Bronchial epithelial cell (primary cell): ENCODE measurements at places on chromosomes 12 and 14.

DNA sequence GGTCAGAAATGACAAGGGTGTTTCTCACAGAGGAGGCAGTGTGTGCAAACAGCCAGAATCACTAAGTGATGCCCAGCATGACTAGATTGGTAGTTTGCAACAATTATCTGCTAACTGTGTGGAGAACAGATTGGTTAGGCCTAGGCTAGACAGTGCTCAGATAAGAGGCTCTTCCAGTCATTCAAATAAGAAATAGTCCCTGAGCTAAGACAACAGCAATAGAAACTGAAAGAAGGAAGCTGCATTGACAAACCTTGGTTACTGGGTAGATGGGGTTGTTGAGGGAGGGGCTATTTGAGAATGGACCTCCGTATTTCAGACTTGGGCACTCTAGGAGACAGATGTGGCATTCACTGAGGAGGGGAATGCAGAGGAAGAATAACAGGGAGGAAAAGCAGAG lies 255.0 kb upstream of the NPAS3 start:
- DNase-seq, result no peak

GRCh38 chr12:20030826-20031225 lies 337.5 kb upstream of the PDE3A start:
- no peak for DNase-seq

DNA sequence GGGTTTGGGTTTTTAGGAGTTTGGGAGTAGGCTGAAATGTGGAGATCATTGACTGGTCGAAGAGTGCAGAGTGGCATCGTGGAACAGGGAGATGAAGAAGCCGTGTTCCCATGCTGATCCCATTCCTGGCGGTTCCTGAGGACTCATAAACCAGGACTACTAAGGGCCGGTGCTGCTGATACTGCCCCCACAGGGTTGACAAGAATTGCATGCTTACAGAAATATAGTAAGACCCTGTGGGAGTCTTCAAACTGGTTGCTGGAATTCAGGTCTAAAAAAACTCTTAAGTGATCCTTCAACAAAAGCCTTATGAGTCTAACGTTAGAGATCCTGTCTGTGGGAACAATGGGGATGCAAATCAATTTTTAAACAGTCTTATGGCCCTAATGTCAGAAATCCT lies 64.0 kb upstream of the ARHGAP5 start:
- DNase-seq, result no peak

- no peak for DNase-seq
Observed at GRCh38 chr14:99168330-99168729, 103.7 kb downstream of the BCL11B start.

- no peak for DNase-seq
Observed at GRCh38 chr14:72333357-72333756, 401.1 kb downstream of the RGS6 start.

DNA sequence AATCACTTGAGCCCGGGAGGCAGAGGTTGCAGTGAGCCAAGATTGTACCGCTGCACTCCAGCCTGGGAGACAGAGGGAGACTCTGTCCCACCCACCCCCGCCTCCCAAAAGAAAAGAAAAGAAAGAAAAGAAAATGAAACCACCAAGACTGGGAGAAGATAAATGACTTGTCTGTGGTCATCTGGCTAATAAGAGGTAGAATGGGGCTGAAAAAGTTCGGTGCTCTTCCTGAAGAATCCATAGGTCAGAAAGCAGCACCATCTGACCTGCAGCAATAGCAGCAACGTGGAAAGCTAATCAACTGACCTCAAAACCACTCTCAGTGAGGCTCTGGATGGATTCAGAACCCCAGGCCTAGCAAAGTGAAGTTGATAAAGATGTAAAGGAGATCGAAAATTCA lies 25.2 kb downstream of the SSH1 start:
- DNase-seq, result no peak

- DNase-seq, result peak; percentile 39
Observed at GRCh38 chr12:104596134-104596799, 139.5 kb downstream of the CHST11 start.

GRCh38 chr12:124233041-124233796 lies 61.7 kb upstream of the RFLNA start:
- DNase-seq, result peak; percentile 76

- no peak for DNase-seq
Observed at GRCh38 chr12:106387848-106388377, 30.4 kb downstream of the POLR3B start.

DNA sequence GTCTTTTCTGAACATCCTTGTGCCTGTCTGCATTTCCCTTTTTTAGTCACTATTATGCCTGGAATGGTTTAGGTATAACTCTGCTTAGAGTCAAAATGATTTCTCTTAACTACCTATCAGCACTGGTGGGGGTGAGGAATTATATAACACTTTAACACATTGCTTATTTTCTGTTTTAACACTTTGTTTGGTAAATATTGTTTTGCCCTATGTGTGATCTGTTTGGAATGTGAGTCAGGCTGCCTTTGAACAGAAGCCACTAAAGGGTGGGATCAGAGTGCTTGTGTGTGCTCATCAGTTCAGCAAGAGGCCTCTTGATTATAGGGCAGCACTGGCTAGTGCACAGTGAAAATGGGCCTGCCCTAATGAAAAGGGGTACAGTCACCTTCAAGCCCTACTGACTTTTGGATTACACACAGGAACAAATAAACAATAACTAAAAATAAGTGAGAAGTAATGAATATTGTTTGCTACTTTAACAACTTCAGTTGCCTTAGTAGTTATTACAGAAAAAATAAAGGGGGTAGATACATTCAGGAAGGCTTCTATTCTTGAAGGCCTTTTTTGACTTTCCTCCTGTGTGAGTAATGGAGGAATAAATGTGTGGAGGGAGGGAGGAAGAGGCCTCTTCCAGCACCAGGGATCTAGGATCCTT lies 23.2 kb downstream of the NGDN start:
- peak; percentile 9 for DNase-seq

DNA sequence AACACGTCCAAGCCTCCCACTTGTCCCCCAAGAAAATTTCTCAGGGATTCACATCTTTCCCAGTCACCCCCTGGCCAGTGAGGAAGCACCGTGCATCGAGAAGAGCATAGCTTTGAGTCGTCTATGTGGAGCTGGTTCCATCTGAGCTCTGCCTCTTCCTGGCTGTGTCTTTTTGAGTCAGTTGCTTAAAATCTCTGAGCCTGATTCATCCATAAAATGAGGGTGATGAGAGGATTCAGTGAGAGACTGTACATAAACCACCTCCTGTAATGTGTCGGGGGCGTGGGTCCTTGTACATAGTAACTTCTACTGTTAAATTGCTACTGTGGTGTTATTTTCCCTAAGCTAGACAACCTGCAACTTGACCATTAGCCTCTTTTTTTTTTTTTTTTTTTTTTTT lies 13.8 kb downstream of the CD9 start:
- DNase-seq, result no peak

DNA sequence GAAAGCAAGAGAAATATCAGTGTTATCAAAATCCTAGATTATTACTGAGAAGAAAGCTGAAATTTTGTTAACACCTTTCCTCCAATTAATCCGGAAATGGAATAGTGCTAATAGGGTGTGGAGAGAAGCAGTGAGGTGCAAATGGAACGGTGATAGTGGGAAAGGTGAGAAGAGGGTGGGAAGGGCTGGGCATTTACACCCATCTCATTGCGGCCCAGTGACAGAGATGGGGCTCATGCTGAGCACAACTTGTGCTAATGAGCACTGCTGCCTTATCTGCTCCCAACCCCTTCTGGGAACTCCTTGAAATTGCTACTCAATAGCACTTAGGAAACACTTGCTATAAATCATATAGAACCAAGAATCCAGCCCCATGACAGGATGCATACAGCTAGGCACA lies 94.4 kb downstream of the PTPRR start:
- DNase-seq, result no peak

DNA sequence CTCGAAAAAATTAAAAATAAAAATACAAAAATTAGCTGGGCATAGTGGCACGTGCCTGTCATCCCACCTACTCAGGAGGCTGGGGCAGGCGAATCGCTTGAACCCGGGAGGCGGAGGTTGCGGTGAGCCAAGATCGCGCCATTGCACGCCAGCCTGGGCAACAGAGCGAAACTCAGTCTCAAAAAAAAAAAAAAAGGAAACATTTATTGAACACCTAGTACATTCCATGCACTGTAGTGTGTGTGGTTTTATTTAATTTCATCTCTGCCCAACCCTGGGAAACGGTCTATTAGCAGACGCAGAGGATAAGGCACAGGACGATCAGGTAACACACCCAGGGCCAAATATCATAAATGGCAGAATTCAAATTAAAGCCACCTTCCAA lies 35.8 kb upstream of the SINHCAF start:
- DNase-seq, result no peak

DNA sequence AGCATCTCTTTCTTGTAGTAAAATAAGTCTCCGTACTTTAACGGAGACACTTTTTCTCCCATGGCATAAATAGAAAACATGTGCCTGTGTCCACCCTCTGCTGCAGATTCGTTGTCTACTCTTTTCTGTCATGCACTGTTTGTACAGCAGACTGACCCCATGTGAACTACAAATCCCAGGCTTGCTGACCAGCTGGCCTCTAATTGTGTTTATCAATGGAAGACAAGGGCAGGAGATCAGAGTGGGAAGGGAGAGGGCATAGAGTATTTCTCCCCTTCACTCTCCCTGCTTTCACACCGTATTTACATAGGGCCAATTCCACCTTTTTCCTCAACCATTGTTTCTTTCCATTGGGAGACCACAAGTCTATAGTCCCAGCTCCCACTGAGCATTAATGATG lies 31.0 kb upstream of the TMTC2 start:
- DNase-seq, result no peak

- DNase-seq, result no peak
Observed at GRCh38 chr14:91368776-91369416, 48.7 kb downstream of the CCDC88C start.

DNA sequence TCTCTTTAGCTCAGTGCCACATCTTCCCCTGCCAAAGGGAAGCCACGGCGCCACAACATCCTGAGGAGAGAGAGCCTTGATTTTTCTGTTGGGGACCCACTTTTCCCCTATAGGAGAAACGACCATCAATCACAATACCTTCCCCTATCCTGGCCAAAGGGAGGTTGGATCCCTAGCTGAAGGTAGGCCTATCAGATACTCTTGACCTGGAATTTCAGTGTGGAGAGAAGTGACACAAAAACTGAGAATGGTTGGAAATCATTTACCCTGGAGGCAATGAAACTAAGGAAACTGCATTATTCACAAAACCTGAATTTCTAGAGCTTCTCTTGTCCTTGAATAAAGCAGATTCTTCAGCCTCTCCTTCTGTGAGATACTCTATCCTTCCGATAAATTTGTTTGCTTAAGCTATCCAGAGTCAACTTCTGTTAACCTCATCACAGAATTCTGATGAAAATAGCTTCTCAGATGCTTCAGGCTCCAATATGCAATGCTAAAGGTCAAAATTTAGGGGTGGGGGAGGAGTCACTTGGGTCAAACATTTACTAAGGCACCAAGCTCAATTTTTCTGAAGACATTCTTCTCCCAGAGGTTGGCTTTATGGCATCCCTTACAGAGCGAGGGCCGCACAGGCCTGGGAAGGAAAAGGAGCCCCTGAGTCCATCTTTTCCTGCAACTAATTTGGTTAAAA lies 27.0 kb upstream of the DUSP6 start:
- DNase-seq, result no peak

- DNase-seq, result no peak
Observed at GRCh38 chr12:7642876-7643309, 22.8 kb downstream of the APOBEC1 start.

GRCh38 chr14:93369713-93370266 lies 22.8 kb downstream of the COX8C start:
- DNase-seq, result no peak

- DNase-seq, result no peak
Observed at GRCh38 chr12:98228683-98229539, 286.5 kb upstream of the TMPO start.

DNA sequence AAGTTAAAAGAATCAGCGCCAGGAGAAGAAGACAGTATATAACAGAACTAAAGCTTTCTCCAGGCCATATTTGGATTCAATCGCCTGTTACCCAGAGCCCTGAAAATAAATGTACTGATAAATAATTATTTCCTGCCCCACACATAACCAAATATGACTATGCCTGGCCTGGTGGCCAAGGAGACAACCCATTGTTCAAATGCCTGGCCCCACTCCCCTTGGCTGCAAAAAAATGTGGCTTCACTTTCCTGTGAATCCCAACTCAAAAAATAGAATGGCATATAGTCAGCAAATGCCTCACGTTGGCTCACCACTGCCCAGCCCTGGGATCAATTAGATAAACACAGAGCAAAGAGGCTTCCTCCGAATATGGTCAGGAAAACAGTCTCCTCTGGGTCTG lies 472.1 kb downstream of the BCL11B start:
- DNase-seq, result no peak

DNA sequence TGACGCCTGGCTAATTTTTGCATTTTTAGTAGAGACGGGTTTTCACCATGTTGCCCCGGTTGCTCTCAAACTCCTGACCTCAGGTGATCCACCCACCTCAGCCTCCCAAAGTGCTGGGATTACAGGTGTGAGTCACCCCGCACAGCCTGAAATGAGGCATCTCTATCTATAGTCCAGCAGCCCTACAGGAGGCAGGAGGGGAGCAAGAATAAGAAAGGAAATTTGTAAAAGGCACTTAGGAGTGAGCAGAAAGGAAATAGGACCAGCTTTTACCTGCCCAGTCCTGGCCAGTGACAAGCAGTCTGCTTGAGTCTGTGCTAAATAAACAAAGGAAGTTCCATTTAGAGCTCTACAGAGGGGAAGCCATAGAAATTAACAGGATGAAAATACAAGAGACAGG lies 15.0 kb upstream of the PSMA6 start:
- DNase-seq, result peak; percentile 84

GRCh38 chr14:20781803-20782202 lies 735 bp downstream of the RNASE6 start:
- no peak for DNase-seq

GRCh38 chr14:69298131-69299071 lies 38.4 kb downstream of the GALNT16 start:
- DNase-seq, result no peak

GRCh38 chr14:72818998-72819397 lies 74.9 kb downstream of the DPF3 start:
- no peak for DNase-seq

DNA sequence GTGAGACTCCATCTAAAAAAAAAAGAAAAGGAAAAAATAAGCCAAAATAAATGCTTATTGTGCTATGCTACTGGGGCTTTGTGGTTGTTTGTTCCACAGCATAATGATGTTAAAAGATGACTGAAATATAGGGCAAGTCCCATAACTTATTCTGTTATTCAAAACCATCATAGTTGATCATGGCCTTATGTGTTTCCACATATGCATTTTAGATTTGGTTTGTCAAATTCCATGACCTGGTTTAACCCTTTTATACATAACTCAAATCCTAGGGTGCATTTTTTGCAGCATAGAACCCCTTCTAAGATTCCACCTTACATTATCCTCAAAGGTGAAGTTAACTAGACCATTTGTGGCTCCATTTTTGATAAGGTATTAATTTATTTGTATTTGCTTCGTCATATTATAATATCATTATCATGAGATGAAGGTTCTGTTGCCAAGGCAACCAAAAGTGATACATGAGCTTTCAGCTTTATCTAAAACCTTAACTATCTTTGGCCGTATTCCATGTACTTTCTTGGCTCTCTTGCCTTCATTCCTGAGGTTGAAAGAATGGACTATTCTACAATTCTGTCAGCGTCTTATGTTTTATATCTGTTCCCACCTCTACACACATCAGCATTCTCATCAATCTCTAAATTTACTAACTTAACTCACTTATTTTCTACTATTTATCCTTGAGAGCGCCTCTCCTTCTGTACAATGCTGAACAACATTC lies 138.7 kb upstream of the DYRK2 start:
- no peak for DNase-seq

GRCh38 chr12:56080556-56081138 lies 682 bp downstream of the ERBB3 start:
- peak; percentile 47 for DNase-seq

GRCh38 chr14:96564389-96564788 lies 62.2 kb downstream of the PAPOLA start:
- DNase-seq, result no peak
